ENCODE measurements at places on chromosomes 16 and 17.

- DNase-seq, result no peak
These were observed 24.0 kb downstream of the MXRA7 start for GRCh38 chr17:76686538-76687297.

- DNase-seq, result no peak
These were observed 58.2 kb upstream of the STAC2 start for GRCh38 chr17:39283896-39284295.

DNA sequence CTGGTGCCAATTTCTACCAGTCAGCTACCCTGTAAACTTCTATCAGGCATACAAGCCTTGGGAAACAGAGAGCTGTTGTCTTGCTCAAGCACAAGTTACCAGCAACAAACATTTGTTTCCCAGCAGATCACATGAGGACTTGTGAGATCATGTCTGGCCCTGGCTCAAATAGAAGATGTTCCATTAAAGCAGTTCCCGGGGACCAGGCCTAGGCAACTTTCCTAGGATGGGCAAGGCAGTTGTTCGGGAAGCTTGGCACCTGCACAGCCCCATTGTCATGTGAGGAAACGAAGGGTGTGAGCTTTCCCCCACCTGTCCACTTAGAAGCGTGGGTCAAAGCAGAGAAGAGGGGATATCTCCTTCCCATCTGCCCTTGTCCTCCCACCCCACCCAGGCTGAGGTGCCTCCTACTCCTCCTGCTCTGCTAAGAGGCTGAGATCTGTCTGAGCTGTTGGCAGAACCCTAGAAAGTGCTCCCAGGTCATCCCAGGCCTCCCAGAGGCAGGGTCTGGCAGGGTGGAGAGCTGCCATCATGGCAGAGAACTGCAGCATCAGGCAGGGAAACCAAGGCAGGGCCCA is 11.2 kb upstream of the SLC47A2 start:
- no peak for DNase-seq

DNA sequence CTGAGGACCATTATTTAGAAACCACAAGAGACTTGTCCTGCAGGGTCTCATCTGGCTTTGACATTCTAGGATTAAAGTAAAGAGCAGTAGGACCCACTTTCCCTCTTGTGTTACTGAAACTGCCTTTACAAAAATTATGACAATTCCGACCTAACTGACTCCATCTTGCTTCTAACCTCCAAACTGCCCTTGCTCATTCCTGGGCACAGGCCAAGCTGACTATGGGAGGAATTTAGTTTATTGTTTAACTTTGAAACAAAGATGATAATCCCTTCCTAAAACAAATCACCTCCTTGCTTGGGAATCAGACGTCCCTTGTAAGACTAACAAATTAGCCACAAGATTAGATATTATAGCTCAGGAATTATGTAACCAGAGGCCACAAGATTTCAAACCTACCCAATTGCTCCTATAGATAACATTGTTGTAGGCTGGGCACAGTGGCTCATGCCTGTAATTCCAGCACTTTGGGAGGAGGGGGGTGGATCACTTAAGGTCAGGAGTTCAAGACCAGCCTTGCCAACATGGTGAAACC is 87.0 kb upstream of the FBXO47 start:
- DNase-seq, result no peak

DNA sequence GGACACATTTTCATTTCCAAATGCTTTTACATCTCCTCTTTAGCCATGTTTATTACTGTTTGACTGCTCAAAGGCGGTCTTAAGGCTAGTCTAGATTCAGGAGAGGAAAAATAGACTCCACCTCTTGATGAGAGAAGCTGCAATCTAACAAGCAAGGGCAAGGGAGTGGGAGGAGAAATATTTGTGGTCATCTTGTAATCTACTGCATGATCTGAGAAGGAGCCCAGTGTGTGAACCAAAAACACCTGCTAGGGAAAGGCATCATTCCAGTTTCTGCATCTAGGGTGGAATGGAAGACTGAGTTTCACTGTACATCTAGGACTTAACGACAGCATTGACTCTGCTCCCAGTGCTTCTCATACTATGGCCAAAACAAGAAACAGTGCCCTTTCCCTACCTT is 232.2 kb upstream of the HS3ST3A1 start:
- DNase-seq, result no peak

DNA sequence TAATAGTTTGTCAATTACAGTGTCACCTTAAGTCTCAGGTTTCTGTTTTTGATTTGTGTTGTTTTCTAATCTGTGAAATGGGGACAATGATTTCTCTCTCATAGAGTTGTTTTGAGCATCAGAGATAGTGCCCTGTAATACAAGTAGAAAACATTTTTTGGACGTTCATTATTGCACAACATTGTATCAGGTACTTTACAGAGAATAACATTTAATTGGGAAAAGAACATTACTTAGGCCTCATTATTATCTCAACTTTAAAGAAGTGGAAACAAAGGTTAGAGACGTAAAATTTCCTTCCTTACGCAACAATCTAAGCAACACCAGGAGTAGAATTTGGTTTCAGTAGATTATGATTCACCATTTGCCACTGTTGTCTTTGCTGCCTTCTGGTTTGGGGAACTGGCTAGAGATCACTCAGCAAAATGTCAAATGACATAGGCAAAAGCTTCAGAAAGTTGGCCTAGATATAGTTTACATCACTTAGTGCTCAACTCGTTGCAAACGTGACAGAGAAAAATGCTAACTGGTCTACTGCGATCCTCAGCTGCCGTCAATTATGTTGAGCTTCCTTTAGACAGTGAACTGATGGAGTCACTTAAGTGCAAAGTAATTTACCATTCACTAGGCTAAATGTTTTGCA is 1026.8 kb downstream of the CDH11 start:
- DNase-seq, result no peak

DNA sequence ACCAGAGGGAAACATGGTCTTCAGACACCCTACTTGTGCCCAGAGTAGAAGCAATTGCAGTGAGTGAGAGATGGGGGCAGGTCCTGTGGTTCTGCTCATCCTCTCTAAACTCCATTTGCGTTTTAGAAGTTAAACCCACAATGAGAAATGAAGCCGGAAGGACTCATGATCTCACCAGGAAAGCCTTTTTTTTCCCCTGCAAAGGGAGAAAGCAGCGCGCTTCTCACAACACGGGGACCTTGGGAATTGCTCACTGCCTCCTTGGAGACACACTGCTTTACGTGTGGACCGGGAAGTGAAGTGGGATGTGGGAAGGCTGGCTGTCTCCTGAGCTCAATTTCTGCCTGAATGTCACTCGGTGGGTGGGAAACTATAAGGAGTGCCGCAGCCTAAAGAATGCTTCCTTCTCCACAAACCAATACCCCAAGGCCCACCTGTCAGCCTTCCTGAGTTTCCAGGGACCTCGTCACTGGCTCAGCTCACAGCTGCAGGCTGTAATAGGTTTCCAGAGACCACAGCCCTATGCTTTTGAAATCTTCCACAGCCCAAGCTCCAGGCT is 365.4 kb downstream of the XYLT1 start:
- no peak for DNase-seq

DNA sequence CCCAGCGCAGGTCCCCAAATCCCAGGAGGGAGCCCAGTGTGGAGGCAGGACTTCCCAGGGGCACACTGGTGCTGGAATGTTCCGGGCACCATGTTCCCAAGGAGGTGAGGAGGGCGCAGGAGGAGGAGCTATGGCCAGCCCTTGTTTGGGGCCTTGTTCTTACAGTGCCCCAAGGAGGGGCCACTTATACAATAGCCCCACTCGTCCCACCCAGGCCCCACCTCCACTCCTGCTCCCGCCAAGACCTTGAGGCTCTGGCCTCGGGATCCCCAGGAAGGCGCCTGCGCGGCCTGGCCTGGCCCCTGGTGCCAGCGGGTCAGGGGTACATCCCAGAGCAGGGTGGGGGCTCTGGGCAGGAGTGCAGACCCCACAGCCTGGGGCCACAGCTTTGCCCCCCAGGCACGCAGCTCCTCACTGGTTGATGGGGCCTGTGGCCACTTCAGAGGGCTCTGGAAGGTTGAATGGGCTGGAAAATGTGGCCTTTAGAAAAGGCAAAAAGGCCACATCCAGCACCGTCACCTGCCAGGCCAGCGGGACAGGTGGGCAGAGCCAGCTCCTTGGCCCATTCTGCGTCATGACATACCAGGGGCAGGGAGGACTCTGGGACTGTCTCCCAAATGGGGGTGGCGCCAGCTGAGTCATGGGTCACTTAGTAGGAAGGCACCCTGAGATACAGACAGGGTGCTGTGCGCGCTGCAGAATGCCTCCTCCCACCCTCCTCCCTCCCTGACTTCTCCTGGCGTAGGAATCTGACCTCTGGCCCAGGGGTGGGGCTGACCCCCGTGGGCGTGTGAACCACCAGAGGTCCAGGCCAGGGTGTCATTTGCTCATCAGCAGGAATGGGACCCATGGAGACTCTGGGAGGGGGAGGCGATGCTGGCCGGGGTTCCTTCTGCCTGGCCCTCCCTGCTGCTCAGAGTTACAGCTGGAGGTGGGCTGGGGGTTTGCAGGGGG is 32.3 kb upstream of the PVALEF start:
- no peak for DNase-seq

GRCh38 chr16:58481931-58482330 is 18.0 kb upstream of the NDRG4 start:
- no peak for DNase-seq

- DNase-seq, result no peak
These were observed 132.0 kb downstream of the BRIP1 start for GRCh38 chr17:61731330-61731729.

GRCh38 chr17:77726549-77727006 is 231.9 kb upstream of the TNRC6C start:
- no peak for DNase-seq

- no peak for DNase-seq
These were observed 6.1 kb upstream of the SERPINF2 start for GRCh38 chr17:1736348-1737281.

DNA sequence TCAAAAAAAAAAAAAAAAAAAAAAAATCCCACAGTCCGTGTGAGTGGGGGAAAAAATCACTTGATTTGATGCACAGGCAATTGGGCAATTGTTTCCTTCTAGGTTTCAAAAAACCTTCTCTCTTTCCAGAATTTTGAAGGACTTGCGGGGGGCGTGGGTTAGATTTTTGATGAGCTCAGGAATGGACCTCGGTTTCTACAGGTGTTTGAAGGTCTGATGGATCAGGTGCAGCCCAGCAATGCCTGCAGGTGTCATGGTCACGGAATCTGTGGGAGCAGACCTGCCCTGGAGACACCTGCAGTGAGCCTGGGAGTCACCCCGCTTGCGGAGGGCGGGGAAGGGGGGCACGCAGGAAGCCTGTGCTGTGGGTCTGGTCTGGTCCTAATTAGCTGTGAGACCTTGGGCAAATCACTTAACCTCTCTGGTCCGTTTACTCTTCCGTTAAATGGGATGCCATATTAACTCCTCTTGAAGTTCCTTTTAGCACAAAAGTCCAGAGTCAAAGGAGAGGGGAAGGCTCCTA is 174.2 kb downstream of the IRF8 start:
- DNase-seq, result no peak

DNA sequence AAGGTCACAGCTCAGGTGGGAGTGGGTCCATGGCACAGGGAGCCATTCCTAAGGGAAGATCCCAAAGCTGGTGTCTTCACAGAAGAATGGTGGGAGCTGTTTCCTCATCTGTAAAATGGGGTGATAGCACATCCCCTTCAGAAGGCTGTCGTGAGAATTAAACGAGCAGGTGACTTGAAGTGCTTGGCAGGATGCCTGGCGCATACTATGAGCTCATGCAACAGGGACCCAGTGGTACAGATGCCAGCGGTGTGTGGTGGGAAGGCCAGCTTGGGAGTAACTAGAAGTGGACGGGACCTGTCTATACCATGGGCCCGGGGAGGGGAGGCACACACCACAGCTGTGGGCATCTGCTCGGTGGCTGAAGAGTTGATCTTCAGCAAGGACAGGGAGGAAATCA is 189.3 kb upstream of the TNRC6C start:
- DNase-seq, result no peak

DNA sequence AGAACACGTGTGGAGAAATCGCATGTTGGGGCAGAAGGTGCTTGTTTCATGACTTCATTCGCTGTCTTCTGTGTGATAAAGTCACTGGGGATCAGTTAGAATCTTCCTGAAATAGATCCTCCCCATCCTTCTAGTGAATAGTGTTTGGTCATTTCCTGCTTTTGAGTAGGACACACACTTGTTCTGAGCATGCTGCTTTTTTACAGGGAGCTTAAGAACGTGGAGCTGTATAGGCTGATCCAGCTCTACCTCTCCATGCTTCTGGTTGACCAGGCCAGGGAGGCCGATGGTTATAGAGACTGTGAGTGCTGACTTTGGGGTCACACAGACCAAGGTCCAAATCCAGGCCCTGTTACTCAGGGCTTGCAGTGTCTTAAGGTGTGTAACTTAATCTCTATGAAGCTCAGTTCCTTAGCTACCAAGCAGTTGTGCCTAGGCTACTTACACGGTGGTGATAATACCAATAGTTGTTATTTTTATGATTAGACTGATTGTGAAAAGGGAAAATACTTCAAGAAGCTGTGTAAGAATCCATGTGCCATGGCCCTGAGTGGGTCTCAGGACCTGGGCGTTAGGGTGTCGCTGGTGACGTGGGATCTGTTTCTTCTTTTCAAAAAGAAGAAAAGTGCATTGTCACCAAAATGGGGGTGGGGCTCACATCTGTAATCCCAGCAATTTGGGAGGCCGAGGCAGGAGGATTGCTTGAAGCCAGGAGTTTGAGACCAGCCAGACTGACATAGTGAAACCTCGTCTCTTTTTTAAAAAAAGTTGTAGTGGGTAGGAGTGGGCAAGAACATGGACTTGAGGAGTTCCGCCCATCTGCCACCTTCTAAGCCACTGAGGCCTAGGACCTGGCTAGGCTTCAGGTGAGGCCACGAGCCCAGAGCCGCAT is 64.1 kb upstream of the LGALS9 start:
- DNase-seq, result no peak

DNA sequence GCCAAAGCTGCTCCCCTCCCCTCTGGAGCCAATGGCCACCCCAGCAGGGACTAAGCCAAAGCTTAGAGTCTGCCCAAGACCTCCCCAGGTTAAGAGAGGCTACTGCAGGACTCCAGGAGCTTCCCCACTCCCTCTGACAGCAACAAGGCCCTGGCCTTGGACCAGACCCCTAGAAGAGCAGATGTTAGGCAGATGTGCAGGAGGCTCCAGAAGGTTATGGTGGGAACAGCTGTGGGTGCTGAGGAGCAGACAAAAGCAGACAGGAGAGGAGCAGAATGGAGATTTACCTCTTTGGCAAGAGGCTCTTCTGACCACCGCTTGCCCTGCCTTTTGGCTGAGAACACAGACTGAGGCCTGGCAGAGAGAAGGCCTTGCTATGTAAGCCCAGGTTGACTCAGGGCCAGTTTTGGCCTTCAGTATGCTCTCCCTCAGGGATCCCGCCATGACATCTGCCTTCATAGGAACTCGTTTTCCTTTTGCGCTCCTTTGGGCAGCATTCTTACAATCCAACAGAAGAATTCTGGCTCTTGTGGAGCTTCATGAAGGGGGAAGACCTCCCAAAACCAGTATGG is 113.0 kb downstream of the RBFOX3 start:
- DNase-seq, result no peak

DNA sequence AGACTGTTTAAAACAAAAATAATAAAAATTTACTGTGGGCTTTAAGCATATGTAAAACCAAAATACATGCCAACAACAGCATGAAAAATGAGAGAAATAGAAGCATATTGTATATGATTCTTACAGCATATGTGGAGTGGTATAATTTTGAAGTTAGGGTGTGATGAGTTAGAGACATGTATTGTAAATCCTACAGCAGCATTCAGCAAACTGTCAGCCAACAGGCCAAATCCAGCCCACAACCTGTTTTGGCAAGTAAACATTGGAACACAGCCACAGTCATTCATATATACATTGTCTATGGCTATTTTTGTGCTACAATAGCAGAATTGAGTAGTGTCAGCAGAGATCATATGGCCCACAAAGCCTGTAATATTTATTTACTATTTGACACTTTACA is 42.3 kb downstream of the ZNF18 start:
- no peak for DNase-seq

Measured in stimulated activated CD8-positive, alpha-beta memory T cell treated with anti-CD3 and anti-CD28 coated beads, Interleukin-4, amount 100 ng/mL, for 1 hour (primary cell).